RCC 7860 (cell line): ENCODE measurements at places on chromosomes 11 and 22.

- DNase-seq, result no peak
These were observed 71.8 kb upstream of the ADORA2A start for GRCh38 chr22:24355574-24355973.

DNA sequence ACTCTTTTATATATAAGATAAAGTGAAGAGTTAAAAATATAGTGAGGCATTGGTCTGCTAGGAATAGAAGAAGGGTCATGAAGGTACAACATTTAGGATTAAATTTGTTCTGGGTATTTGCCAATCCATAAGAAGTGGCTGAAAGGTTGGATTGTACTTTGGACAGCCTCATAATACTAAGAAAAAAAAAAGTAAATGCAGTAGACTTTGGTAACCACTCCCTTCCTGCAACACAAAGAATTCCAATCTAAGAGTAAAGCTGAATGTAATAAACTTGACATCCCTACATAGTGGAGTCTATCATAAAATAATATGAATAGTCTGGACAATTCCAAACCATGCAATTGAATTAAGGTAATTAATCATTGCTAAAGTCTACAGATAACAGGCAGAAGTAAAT is 2294.4 kb downstream of the LRRC4C start:
- DNase-seq, result no peak

DNA sequence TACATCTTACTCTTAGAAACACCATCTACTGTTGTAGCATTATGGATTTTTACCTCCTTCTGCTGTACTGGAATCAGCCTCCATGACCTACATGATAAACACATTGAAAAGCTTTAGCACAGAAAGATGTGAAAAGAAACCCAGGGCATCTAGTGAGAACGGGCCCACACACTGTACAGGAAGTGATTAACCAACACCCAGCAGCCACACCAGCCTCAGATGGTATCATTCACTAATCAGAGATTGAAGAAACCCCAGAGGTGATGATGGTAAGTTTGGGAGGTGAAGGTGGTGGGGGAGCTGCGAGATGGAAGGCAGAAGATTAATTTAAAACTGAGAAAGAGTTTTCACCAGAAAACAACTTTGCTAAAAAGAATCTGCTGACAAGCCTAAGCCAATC is 46.1 kb downstream of the RASSF10 start:
- DNase-seq, result no peak

GRCh38 chr22:31227186-31227585 is 15.1 kb downstream of the LIMK2 start:
- DNase-seq, result no peak

DNA sequence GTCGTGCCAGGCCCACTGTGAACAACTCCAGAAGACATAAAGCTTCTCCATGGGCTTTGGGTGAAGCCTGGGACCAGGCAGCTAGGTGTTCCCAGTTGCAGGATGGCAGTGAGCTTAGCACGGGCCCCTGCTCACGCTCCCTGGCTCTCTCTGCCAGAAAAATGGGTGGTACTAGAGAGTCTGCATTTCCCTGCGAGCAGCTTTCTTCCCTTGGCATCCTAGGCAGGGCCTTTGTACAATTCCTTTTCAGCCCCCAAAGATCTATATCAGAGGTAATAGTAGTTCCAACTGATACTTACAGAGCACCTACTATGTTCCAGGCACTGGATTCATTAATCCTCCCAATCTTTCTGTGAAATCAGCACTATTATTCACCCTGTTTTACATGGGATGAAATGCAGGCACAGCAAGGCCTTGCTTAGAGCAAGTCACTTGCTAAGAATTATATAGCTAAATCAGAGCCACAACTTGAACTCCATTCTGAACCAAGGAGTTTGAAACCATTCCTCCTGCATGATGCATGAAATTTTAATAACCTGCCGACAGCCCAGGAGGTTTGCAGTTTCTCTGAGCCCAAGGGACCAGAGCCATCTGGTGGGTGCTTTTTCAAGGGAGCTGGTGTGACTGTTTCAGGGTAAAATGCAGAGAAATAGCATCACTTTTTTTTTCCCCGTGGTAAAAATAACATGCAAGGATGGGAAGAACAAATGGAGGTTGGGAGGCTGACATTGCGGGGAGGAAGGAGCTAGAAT is 22.7 kb downstream of the NAV2 start:
- no peak for DNase-seq

GRCh38 chr11:62502030-62502730 is 44.4 kb downstream of the AHNAK start:
- DNase-seq, result no peak

GRCh38 chr11:131674051-131674755 is 303.8 kb downstream of the NTM start:
- peak; percentile 39 for DNase-seq

GRCh38 chr11:126310200-126310991 is 6.5 kb downstream of the DCPS start:
- DNase-seq, result peak; percentile 39

GRCh38 chr11:64202992-64203391 is 3.5 kb upstream of the FERMT3 start:
- DNase-seq, result no peak

DNA sequence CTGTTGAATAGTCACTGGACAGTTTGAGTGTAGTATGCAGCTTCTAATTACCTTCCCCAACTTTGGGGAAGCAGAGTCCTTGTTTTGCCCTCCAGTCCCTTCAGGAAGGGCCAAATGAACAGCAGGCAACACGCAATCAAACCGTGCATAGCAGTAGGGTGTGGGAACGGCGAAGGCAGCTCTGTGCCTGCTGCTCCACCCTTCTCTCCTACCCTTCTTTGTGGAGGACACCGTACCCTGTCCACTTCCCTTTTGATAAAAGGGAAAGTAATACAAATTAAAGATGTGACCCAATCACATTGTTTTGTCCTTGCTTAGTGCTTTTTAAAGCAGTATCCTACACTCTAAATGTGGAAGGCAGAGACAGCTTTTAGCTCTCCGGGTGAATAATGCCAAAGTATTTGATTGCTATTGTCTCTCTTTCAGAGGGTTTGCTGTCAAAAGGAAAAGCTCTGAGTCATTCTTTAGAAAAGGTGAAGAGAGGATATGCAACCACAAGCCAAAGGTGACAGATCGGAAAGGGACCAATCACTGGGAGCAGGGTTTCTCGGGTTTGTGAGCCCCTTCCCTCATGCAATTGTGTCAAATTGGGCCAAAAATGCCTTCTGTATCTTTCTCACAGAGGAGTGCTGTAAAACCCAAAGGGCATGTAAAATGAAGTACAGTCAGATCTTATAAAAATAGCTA is 407.3 kb upstream of the CCDC90B start:
- no peak for DNase-seq
